ENCODE measurements at places on chromosomes 16 and 17. TPM values are rescaled to one million over a fixed set of nuclear protein-coding genes. Genes with fewer than 3 reads are reported as not detected.

- peaks cover 2% of the 10 kb centered on the region for H3K4me1 ChIP-seq
- DNase-seq, result no peak
- peak overlapping the region; percentile 77 for H3K27ac ChIP-seq
- H3K27me3 ChIP-seq, result no peaks in the 10 kb centered on the region
These were observed 62.9 kb downstream of the MAP2K6 start for GRCh38 chr17:69477204-69477902.

- H3K27ac ChIP-seq, result no peak overlapping the region
- peaks cover 17% of the 10 kb centered on the region for H3K27me3 ChIP-seq
- DNase-seq, result no peak
- H3K4me1 ChIP-seq, result no peaks in the 10 kb centered on the region
These were observed 4.4 kb upstream of the SOX8 start for GRCh38 chr16:977081-977701.

- H3K27me3 ChIP-seq, result no peaks in the 10 kb centered on the region
- DNase-seq, result no peak
- peaks cover 7% of the 10 kb centered on the region for H3K4me1 ChIP-seq
- no peak overlapping the region for H3K4me3 ChIP-seq
- no peak overlapping the region for H3K27ac ChIP-seq
These were observed 34.7 kb downstream of the ADCY7 start for GRCh38 chr16:50300942-50301625.

Gene MYH3
- total RNA-seq, result 1.7 TPM

Gene UMOD
- total RNA-seq, result not detected
